ENCODE measurements at places on chromosomes 5 and 9.
A peak's percentile ranks its signal among the peaks of the same experiment; 100 is the strongest.

DNA sequence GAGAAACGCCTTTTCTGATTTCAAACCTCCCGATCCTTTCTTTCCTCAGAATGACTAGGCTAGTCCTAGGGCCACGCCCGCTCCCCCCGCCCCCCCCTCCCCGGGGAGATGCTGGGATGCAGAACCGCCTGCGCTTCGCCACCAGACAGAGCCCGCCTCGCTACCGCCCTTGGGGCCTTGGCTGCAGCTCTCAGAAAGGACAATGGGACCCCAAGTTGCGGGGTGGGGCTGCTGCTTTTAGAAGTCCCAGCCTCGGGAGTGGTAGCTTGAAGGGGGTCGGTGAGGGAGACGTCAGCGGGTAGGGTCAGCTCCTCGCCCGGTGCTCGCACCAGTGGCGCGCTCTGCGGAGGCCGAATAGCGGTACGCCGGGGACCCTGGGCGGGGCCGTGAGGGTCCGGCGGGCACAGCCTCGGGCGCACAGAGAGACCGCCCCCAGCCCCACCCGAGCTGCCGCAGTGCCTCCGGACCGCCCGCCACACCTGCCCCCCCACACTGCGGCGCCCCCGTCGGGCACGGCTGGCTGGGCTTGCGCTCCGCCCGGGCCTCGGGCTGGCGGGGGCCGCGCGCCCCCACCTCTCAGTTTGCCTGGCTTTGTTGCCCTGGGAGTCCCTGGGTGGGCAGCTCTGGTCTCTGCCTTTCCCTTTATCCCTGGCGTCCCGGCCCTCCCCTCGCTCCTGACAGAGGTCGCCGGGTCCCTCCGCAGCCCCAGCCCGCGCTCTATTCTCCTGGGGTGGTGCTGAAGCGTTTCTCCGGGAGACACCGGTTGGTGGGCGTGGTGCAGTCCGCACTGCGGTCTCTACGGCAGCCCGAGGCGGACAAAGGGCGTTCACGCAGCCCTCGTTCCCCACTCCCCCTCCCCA is 1.2 kb downstream of the MAP1B start:
- peak; percentile 81 for DNase-seq

GRCh38 chr5:89371646-89372045 is 488.7 kb upstream of the MEF2C start:
- no peak for DNase-seq

DNA sequence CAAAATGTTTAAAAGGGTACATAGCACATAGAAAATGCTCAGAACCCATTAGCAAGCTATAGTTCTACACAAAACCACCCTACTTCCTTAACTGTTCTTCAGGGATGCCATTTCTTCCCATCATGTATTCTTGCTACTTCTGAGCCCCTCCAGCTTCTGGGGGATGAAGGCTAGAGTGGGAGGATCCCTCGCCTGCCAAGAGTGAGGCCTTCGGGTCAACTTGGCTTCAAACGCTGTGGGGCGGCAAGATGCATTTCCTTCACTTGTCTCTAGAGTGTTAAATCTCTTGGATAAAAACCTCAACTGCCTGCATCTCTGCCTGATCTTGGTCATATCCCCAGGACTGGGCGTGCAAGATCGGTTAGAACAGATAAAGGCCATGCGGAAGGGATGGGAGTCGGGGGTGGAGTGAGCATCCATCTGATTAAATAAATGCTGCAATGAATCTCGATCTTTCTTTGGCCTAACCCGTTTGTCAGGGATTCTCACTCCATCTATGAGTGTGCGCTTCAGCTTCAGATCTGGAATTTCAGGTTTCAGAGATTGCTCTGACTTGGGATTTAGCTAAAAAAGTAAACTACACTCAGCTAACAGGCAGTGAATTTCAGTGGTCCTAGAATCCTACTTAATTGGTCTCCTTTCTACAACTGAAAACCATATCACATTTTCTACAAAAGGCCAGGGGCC is 118.0 kb upstream of the PANK3 start:
- no peak for DNase-seq

DNA sequence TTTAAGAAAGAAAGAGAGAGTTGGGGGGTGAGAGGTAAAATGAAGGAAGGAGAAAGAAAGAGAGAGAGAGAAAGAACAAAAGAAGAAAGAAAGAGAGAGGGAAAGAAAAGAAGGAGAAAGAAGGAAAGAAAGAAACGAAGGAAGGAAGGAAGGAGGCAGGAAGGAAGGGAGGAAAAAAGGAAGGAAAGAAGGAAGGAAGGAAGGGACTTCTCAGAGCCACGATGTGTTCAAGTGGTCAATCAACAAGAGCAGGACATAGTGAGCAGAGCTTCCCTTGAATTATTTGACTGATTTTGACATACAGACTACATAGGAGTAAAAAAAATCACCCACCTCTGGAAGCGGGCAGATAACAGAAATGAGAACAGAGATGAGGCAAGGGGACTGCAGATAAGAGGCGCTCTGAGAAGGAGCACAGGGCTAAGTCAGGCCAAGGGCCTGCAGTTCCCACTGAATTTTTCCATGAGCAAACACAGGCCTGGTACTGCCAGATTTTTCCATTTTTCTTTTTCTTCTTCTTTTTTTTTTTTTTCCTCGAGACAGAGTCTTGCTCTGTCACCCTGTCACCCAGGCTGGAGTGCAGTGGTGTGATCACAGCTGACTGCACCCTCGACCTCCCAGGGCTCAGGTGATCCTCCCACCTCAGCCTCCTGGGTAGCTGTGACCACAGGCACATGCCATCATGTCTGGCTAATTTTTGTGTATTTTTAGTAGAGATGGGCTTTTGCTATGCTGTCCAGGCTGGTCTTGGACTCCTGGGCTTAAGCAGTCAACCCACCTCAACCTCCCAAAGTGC is 77.7 kb upstream of the IL17B start:
- no peak for DNase-seq

DNA sequence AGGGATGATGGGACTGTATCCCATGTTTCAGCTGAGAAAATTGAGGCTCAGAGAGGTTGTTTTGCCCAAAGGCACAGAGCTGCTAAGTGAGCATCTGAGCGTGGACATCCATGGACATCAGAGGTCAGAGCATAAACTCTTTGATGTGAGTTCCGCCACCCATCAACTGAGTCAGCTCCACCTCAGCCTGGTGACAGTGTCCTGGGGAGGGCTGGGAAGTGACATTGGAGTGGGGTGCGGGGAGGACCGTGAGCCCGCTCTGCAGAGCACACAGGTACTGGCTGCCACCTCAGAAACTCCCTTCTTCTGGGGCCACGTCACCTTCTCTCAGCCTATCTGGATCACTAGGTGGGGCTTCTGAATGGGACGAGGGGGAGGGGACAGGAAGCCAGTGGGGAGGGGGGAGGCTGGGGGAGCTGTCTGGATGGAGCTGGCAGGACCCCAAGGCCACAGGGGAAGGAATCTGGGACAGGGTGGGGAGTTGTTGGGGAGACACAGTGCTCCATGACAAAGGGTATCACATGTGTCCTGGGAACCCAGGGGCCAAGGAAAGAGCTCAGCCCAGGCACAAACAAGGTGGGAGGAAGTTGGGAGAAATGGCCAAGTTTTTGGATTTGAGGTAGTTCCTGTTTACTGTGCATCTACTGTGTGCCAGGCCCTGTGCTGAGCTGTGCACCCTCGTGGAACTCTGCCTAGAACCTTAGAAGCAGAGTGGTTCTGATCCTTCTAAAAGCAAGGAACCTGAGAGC is 2.5 kb downstream of the LAMC3 start:
- DNase-seq: no peak

- no peak for DNase-seq
Observed at GRCh38 chr9:19101203-19101602, 1.5 kb downstream of the HAUS6 start.

Measured in endothelial cell of umbilical vein (primary cell).